Anterior cingulate cortex (tissue), 58 donors: ENCODE measurements at places on chromosomes 7 and 10.

DNA sequence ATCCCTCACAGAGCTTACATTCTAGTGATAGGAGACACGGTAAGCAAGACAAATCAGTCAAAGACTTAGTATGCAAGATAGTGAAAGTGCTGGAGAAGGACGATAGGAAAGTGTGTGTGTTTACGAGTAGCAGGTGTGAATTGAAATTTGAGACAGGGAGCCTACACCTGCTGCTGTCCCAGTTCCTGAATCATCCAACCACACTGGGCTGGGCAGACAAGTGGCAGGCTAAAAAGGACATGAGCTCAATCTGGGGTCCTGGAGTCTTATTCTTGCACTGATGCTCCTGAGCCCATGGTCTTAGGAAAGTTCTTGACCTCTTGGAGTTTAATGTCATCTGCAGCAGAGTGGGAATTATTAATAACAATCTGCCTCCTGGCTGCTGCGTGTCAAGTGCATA is 16.2 kb downstream of the RBP3 start:
- DNase-seq, result no peak

DNA sequence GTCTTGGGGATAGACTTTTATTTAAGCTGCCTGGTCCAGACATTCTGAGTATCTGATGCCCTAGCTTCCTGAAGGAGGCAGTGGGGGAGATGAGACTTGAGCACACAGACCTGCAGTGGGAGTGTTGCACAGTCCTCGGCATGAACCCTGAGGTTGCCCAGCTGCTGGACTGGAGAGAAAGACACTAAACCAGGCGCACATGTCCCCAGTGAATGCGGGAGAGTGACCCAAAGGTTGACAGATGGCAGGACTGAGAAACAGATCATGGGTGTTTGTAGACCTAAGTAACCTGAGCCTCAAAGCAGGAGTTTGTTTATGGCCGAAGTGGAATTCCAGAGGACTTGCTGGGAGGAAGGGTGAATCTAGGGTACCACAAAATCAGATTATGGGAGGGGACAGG is 15.7 kb upstream of the MSRB2 start:
- DNase-seq, result no peak

DNA sequence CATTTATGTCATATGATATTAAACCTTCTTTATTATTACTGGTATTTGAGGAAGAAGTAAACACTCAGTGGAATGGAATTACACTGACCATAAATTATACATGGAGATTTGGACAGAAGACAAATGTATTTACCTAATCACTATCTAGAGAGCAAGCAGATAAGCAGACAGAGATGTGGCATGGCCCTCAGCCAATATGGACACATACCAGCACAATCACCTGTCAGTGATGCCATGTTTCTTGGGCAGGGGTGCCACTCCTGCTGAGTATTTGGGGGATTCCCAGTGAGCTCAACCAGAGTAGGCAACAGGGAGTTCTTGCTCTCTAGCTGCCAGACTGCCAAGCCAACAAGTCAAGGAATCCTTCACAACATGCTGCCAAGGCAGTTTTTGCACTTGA is 866.3 kb upstream of the LRRN3 start:
- no peak for DNase-seq

- no peak for DNase-seq
Observed at GRCh38 chr7:89926701-89927100, 227.6 kb upstream of the STEAP1 start.

- DNase-seq, result no peak
Observed at GRCh38 chr7:41832941-41833340, 130.1 kb upstream of the INHBA start.

DNA sequence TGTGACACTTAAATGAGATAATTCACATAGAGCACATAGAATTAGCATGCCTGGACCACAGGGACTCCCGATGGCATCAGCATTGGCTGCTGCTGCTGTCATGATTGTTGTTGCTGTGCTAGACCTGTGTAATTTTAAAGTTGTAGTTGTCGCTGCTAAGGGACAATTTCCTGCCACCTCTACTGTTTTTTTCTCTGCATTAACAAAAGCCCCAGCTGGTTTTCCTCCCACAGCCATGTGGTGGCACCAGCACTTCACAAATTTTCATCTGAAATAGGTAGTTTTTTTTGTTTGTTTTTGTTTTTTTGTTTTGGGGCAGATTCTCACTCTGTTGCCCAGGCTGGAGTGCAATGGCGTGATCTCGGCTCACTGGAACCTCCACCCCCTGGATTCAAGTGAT is 25.4 kb upstream of the PRXL2A start:
- no peak for DNase-seq

DNA sequence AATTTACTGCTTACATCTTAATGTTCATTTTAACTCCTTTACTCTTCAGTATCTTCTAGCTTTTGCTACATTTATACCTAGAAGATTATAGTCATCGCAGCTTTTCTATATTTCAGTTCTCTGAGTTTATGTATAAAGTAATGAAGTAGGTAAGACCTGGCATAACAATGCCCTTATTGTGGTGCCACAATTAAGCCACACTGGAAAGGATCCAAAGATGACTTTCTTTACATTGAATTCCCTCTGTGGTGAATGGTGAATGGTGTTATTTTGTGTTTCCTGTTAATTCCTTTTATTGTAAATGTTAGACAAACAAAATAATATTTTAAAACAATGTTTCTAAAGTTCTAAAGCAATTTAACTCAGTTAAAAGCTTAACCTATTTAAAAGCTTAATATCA is 36.2 kb downstream of the SEMA3D start:
- DNase-seq, result no peak

DNA sequence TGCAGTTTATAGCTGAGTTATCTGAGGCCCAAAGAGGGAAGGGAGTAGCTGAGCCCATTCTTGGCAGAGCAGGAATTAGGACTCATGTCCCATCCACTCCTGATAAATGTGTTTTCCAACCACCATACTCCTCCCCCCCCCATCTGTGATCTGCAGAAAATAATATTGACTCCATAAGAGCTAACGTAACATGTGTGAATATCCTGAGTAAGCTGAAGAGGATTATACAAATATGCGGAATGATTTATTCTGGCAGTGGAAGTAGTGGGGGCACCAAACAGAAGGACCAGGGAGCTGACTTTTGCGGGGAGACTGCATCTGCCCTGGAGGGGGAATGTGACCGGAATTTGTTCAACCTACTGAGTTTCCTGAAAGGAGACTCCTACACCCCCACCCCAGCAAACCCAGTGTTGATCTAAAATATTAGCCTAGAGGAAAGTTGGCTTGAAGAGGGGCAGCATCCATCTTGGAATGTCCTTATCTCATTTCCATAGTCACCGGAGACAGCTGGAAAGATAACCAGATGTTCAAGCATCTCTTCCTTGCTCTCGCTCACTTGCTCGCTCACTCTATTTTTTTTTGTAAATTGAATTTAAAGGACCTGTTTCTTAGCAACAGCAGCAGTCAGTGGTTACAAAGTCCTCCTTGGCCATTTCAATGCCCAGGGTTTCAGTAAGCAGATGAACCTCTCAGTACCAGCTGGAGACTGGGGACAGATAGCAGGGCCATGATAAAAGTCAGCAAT is 114.7 kb downstream of the RPS24 start:
- no peak for DNase-seq

DNA sequence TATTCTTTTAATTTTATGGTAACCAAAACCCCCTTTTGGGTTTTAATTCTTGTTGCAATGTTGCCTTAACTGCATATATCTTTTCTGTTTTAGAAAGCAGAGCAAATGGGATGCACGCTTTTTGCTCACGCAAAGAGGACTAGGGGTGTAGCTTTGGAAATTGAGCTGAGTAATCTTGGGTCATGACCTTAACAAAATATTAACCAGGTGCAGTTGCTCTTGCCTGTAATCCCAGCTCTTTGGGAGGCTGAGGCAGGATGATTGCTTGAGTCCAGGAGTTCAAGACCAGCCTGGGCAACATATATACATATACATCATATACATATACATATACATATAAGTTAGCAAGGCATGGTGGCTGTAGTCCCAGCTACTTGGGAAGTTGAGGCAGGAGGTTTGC is 172.9 kb upstream of the BMPER start:
- no peak for DNase-seq

- peak; percentile 33 for DNase-seq
Observed at GRCh38 chr10:19629567-19629966, 186.7 kb upstream of the PLXDC2 start.

- DNase-seq, result no peak
Observed at GRCh38 chr10:79344502-79345195, 2.6 kb upstream of the PPIF start.

DNA sequence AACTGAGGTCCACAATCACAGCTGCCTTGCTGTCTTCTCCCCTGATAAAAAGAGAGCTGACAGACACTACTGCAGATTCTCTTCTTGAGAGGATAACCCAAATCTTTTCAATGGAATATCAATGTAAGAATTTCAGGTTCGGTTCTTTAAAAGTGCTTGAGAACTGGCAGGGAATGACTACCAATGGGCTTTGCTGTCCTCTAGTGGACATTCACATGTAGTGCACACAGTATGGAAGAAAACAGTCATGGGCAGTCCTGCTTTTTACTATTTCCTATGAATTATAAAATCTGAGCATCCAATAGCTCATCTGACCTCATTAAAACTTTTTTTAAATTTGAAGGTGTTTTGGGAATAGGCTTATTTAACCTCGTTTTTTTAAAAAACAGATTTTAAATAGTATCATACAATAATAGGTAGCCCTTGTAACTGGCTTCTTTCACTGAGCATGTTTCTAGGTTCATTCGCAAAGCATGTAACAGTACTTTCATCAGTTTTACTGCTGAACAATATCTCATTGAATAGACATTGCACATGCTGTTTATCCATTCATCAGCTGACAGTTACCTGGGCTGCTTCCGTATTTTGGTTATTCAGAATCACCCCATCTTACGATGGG is 18.3 kb downstream of the FZD9 start:
- no peak for DNase-seq

DNA sequence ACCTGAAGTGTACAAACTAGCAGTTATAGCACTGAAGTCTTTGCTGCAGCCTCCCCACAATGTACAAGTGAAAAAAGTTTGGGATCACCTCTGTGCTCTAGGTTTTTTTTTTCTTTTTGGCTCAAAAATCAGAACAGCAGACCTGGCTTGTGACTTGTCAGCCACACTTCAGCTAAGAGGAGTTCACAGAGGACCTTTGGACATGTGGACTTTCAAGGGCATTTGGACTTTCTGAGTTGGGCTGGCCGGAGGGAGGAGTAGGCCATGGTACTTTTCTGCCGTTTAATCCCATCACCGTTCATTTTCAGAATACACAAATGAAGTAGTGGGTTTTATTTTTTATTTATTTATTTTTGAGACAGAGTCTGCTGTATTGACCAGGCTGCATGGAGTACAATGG is 21.9 kb upstream of the ACSL5 start:
- no peak for DNase-seq

- no peak for DNase-seq
Observed at GRCh38 chr10:119657725-119658124, 6.5 kb downstream of the BAG3 start.

DNA sequence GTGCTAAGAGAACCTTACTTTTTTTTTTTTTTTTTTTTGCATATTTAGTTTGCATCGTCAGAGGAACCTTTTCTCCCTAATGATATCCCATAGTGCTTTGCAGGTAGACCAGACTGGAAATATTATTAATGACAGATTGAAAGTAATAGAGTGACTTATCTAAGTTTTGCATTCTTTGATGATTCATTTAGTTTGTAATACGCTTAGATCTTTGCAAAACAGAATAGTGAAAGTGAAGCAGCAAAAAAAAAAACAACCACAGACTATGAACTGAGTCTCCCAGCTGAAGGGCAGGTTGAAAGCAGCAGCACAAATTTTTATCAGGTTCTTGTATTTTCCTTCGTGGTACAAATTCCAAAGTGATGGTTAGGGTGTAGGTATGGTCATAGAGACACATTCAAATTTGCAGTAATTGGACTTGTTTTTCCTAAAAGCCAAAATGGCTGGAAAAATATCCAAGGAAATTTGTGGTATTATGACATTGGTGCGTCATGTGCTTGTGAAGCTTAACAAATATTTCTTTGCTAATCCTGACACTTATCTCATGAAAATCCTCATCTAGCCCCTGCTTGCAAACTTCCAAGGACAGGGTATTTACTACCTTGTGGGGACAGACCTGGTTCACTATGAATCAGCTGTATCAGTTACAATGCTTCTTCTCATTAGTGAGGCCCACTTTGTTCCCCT is 81.8 kb upstream of the CREB5 start:
- DNase-seq, result no peak

GRCh38 chr10:43900571-43900970 is 251.9 kb upstream of the ZNF32 start:
- DNase-seq, result no peak

DNA sequence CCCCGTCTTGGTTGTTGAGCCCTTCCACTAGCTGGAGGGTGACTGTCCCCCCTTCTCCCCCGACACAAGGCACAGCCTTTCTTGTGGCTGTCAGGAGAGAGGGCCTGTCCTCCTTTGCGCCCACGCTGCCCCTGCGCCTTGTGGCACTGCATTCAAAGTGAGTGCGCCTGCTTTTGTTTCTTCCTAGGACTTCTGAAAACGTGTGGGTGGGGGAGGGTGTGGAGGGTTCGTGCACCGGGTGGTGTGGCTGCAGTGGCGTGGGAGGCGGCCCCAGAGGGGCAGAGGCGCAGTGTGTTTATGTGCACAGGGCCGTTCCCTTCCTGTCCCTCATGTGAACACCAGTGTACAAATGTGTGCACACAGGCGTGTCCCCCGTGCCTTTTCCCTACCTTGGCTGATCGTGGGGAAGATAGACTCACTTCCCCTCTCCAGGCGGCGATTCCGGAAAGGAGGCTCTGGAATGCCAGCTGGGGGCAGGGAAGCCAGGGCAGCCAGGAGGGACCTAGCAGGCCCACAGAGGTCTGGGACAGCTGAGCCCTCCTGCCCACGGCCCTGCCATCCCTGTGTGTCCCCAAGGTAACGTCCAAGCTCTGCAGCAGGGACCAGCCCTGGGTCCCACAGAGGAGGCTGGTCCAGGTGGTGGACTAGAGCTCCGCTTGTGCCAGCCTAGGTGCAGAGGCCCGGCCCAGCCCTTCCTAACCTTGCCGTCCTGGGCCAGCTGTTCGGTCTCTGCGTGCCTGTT is 88.8 kb downstream of the LHPP start:
- DNase-seq, result no peak

DNA sequence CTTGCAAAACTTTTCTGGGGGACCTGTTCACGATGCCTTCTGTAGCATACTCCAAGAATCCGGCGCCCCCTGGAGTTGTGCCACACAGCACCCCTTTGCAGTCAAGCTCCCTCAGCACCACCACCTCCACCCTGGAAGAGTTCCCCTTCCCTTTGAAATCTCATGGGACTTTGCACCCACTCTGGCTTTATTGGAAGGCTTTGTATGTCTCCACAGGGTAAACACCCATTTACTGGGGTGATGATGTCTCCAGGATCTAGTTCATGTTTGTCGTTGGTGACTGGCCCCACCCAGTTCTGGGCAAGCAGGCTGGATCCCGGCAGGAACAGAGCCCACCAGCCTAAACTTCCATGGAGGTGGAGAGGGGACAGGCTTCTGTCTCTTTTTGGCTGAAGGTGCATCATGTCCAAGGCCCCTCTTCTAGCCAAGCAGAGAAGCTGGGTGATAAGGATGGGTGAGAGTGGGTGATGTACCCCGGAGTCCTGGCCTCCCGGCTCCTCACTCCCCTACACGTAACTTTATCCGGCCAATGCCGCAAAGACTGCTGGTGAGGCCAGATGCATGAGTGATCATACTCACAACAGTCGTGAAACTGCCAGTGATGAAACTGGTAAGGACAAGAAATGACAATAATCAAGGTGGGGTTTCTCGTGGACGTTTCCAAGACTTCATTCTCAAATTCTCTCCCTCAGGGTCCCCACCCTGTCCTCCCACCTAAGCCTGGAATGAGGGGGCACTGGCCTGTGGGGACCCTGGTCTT is 695 bp upstream of the CLDN4 start:
- no peak for DNase-seq

GRCh38 chr7:7136466-7137381 is 45.6 kb upstream of the C1GALT1 start:
- no peak for DNase-seq
